ENCODE measurements at places on chromosomes 12 and 14.
A peak's percentile ranks its signal among the peaks of the same experiment; 100 is the strongest.

DNA sequence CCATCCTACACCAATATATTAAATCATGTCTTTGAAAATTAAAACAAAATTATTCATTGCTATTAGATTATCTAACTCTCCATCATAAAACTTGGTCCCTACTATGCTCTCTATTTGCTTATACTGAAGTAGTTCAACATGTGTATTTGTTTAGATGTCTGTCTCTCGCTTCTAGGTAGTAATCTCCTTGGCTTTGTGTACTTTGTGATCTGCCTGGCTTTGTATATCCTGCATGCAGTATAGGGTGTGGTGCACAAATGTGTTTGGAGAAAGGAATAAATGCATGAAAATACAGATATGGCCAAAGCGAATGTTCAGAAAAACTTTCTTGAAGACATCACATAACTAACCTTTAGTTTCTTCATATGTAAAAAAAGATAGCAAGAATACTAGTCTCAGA lies 246.6 kb upstream of the LRFN5 start:
- DNase-seq: no peak

GRCh38 chr12:21323736-21324135 lies 11.0 kb downstream of the SLCO1A2 start:
- no peak for DNase-seq

DNA sequence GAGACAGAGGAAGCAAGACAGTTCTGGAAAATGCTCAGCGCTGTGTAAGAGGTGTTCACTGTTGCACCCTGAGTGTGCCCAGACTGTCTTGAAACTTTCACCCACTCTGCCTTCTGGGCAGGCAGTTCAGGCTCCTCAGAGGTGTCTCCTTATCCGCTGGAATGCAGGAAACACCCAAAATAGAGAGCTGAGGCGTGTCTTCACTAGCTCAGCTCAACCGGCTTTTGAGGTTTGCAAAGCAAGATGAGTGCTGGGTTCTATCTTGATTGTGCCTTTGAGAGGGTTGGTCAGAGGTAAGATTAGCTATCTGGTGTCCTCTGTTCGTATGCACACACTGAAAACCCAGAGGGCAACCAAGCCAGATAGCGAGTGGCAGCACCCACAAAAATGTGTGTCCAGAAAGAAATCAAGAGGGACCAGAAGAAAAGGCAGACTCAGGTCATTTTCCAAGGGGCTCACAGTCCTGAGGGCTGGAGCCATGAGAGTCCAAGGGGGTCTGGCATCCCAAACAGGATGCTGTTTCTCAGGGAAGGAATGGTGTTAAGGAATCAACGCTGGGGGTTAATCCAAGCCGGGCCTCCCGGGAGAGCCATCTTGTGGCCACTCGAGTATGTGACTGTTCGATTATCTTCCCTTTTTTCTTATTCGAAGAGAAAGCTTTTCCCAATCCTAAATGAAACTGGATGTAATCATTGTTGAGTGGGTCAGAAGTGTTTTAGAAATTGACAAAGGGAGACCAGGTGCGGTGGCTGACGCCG lies 47.1 kb downstream of the TBX3 start:
- DNase-seq: no peak

- DNase-seq: no peak
Observed at GRCh38 chr12:101115326-101115725, 94.7 kb downstream of the SLC5A8 start.

GRCh38 chr12:9864913-9865675 lies 4.1 kb downstream of the CLEC2B start:
- peak; percentile 66 for DNase-seq

GRCh38 chr12:108561852-108562347 lies 496 bp upstream of the ISCU start:
- DNase-seq: no peak

DNA sequence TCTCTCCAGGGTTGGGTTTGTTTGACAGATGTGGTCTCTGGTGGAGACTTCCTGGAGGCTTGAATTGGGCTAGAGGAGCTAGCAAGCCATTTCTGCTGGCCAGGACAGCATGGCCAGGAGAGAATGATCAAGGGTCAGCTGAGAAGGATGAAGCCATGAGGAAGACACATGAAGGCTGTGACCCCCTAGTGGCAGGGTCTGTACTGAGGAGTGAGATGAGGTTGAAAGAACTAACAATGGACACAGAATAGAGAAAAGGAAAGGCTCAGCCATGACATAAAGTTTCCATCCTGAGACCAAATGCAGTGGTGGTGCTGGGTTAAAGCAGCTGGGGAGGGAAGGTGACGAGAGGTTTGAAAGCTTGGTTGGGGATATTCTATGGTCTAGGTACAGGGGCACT lies 89.9 kb downstream of the NT5DC3 start:
- DNase-seq: no peak

GRCh38 chr12:8987163-8987562 lies 2.2 kb upstream of the KLRG1 start:
- DNase-seq: no peak

GRCh38 chr12:19507823-19508222 lies 68.5 kb downstream of the AEBP2 start:
- DNase-seq: no peak

DNA sequence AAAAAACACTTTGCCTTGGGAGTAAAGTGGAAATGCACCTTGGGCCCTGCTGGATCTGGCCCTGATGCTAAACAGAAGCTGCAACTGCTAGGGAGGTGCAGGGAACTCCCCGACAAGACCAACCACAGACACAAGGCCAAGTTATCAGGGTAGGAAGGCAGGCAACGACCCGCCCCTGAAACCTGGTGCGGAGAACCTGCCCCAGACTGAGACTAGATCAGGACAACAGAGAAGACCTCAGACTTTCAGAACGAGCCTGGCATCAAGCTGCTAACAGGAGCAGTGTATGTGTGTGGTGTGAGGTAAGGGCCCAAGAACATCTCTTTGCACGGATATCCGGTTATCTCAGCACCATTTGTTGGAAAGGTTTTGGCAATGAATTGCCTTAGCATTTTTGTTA lies 233.7 kb upstream of the RTL1 start:
- peak; percentile 45 for DNase-seq

DNA sequence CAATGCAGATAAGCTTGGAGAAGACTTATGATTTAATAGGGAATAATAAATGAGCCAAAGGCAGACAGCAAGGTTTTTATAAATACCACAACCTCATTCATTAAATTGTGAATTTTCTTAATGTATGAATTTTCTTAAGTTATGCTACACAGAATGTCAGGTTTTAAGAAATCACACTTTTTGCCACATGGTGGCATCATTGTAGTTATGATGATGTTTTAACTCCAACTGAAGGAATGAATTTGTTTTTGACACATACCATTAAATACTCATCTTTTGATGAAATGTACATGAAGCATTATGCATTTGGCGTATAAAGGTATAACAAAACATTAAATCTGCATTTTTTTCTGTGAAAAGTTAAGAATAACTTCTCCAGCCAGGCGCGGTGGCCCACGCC lies 524.1 kb upstream of the FBXO33 start:
- DNase-seq: no peak

DNA sequence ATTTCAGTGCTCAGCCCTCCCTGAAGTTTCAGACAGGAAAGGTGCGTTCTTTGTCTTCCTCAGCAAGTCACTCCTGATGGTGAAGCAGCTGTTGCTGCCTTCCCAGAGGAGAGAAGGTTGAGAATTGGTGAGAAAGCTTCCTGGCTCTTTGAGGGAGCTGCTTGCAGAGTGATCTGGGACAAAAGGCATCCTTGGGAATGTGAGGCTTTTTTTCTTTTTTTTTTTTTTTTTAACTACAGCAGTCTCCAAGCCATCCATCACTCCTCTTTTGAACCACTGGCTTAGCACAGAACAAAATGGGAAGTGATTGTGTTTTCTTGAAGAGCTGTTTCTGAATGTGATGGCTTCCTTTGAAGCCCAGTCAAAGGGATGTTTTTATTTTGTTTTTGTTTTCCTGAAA lies 120.4 kb upstream of the LRIG3 start:
- DNase-seq: no peak

- no peak for DNase-seq
Observed at GRCh38 chr14:30002859-30003258, 75.2 kb upstream of the PRKD1 start.

DNA sequence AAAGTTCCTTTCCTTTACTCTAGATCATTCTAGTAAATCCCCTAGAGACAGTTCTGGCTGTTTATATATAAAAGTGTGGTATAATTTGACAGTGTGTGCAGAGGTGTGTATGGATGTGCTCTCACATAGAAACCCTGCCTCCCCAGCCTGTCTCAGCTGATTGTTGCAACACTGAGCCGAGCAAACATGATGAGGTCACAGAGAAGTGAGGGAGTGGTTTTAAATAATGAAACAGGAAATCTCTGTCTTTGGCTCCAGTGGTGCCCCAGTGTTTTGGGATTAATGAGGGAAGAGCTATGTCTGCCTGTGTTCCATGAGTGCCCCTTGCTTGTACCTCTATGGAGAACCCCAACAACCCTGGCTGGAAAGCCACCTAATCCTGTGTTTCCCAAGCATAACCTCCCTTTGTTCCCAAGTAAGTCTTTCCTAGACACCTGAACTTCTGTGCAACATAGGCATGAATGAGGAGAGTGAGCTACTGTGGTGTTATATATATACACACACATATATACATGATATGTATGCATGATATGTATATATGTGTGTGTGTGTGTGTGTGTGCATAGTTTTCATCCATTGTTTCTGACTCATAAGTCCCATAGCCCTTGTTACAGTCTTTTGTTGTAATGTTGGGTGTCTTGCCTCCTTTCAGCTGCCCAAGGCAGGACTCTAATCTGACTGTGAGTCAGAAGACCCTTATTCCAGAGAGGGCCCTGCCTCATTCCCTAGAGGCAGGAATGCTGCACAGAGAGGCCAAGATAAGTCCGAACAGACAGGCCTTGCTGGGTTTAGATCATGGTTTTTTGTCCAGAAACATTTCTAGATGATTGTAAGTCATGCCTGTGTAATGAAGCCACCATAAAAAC lies 18.0 kb downstream of the TRAF3 start:
- peak; percentile 84 for DNase-seq

DNA sequence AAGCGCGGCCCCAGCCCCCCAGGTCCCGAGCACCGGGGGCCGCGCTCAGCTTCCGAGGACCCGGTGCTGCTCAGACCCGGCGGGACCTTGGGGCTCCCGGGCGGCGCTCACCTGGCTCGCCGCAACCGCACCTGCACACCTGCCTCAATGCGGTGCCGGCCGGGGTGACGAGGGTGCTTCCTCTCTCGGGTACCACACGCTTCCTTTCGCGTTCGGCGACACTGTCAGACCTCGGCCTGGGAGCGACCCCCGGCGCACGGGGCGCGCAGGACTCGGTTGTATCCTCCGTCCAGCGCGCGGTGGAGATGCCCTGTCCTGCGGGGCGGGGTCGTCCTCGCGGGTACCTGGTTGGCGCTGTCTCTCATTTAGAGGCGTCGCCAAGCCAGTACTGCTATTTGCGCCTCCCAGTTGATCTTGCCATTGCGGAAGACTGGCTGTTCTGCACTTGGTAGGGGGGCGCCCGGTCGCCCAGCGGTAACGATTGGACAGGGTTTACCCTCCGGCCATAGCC lies 718 bp downstream of the PACS2 start:
- DNase-seq: peak; percentile 84

- DNase-seq: peak; percentile 81
Observed at GRCh38 chr14:77375973-77376770, 722 bp downstream of the TMED8 start.

DNA sequence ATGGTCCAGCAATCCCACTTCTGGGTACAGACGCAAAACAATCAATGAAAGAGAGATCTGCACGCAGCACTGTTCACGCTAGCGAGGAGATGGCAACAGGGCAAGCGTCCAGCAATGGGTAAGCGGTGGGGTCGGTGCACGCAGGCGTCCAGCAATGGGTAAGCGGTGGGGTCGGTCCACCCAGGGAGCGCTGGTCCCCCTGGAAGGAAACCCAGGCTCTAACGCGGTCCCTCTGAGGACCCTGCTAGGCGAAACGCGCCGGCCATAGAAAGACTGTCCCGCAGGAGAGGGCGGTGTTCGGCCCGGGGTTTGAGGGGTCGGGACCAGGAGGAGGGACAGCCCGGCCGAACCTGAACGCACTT lies 618 bp upstream of the PGAM5 start:
- DNase-seq: no peak

- no peak for DNase-seq
Observed at GRCh38 chr14:103563226-103563620, 463 bp downstream of the COA8 start.

GRCh38 chr14:53470351-53471043 lies 317.4 kb upstream of the DDHD1 start:
- no peak for DNase-seq

DNA sequence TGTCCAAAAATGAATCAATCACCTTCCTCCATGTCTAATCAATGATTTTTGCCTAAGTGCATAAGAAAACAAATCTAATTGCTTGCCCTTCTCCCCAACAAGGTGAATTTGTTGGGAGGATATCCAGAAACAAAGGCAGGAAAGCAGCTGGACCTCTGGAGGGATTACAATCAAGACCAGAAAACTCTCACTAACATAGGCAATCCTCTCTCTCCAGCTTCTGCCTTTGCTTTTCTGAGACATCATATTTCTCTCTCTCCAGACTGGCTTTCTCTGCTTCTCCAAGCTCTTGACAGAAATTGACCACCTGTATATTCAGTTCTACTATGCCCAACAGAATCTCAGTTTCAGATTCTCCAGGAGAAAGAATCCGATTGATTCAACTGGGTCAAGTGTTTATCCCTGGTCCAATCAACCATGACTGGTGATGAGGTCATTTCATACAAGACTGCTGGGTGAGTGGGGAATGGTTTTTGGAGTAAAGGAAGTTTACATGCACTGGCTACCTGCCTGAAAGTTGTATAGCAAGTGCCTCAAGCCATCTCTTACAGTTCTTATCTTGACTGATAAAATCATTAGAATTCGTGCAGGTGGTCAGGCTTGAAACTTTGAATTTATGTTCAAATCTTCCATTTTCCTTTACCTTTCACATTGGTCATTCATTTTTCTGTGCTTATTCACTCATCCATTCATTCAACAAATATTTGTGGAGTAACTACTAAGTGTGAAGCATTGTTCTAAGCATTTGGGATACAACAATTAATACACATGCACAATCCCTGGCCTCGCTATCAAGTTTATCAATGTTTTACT lies 22.2 kb upstream of the CFAP54 start:
- DNase-seq: no peak

- DNase-seq: no peak
Observed at GRCh38 chr14:91233936-91234790, 10.3 kb downstream of the GPR68 start.

DNA sequence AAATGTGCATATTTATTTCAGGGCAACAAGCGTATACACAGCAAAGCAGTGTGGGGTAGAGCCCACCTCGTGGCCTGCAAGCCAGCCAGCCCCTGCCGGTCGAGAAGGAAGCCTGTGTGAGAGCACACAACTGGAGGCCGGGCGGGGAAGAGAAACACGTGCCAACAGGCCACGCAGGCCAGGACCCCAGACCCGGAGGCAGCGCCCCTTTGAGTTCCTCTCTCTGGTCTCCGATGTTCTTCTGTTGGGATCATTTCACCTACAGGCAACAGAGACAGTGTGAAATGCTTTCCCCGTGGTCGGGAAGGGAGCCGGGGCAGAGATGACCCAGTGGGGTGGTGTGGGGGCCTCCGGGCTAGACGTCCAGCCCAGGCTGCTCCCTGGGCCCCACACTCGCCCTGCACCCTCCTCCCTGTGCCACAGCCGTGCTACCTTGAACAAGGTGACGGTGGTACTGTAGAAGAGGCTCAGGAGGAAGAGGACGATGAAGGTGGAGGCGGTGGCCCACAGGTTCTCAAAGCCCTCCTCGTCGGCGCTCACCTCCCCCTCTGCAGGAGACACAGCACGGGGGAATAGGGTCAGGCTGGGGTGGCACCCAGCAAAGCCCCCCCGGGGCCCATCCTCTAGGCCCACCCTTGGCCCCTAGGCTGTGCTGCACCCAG lies 325.5 kb downstream of the TMEM121 start:
- DNase-seq: peak; percentile 48
